Esophagus squamous epithelium (tissue), 5 donors: ENCODE measurements at places on chromosomes 16 and 17.

DNA sequence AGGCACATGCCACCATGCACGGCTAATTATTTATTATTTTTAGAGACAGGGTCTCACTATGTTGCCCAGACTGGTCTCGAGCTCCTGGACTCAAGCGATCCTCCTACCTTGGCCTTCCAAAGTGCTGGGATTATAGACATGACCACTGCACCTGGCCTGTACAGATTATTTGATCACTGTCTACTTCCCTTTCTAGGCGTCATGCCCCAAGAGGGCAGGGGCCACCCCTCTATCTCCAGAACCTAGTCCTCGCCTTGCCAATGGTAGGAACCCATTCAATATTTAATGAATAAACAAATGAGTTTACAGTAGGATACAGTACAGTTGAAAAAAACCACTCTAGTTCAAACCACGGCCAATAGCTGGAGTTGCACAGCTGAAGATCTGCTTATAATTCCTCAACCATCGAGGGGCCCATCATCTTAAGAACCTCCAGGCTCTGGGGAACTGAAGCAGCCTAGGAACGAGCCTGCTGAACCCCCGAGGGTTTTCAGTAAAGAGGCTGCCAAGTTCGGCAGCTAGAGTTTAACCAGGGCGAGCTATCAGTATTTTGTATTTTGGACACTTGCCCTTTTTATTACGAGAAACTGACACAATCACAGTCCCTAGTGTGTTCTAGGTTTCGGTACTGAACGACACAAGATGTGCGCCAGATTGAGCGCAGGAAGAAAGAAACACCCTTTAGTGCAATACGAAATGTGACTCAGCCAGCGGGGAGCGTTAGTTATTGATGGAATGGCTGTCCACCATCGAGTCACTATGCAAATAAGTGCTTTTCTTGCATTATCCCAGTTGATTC lies 14.6 kb downstream of the ADCY9 start:
- no peak for DNase-seq

DNA sequence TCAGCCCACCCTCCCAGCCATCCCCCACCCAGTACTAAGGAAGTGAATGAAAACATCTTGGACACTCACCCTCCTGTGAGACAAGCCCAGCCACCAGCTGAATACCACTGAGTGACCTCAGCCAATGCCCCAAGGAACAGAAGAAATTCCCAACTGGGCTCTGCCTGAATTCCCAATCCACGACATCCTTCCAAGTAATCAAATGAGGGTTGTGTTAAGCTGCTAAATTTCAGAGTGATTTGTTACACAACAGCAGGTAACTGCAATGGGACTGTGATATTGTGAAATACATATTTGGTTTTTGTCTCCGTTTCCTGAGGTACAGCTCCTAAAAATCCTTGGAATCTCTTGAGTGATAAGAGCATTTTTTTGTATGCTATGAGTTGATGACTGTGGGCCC lies 578.7 kb upstream of the CDH11 start:
- DNase-seq, result no peak

DNA sequence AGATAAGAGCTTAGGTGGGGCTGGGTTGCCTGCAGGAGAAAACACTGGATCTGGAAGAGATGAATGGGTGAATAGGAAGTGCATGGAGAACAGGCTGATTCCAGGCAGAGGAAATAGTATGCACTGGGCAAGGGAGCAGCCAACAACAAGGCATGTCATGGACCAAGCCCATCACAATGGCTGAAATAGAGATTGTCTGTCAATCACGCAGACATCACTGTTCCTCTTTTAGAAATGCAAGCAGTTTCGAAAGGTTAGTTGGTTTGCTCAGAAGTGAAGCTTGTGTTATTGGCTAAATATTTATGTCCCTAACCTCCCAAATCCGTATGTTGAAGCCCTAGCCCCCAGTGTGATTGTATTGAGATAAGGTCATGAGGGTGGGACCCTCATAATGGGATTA lies 621.7 kb upstream of the CDH11 start:
- DNase-seq, result no peak

DNA sequence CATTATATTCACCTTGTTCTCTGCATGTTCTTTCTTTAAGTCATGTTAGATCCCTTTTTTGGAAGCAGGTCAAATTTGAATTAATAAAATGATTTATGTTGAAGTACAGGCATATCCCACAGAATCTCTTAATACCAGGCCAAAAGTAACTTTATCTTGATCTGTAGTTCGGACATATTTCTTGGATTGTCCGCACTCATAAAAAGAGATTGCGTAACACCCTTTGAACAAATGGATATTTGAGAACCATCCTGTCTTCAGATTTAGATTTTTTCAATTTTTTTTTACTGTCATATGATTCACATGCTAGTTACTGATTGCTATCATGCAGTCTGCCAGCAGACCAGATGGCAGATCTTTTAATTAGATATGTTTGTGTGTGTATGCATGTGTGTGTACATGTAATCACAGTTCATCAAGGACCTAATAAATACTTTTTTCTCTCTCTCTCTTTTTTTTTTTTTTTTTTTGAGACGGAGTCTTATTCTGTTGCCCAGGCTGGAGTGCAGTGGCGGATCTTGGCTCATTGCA lies 352.6 kb downstream of the WWOX start:
- no peak for DNase-seq
